Stimulated activated CD4-positive, alpha-beta T cell treated with anti-CD3 and anti-CD28 coated beads, TNF-alpha, amount 100 ng/mL, for 48 hours (primary cell): ENCODE measurements at places on chromosomes 12 and 14.

- DNase-seq: no peak
These were observed 97.1 kb downstream of the SLC38A6 start for GRCh38 chr14:61077951-61078720.

DNA sequence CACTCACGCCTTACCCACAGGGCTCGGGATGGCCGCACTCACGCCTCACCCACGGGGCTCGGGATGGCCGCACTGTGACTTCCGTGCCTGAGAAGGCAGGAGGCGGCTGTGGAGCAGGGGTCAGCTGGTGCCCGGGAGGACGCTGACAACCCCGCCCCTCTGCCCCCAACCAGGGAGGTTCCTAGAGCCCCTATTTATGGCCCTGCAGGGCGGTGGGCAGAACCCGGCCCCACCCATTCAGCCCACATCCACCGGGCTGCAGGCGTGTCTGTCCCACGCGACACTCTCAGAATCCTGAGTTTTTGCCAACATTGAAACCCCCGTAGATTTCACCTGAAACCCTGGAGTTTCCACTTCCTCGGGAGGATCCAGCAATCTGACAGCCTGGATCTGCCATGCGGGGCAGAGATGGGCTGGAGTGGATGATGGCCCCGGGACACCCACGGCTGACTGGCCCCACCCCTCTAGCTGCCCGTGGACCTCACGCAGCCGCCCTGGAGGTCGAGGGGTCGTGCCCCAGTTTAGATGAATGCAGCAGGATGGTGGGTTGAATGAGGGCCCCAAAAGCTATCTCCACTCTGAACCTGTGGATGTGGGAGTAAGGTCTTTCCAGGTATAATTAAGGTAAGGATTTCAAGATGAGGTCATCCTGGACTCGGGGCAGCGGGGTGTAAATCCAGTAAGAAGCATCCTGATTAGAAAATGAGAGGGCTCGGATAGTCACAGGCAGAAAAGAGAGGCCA, 20.4 kb downstream of the GALNT9 start:
- no peak for DNase-seq

DNA sequence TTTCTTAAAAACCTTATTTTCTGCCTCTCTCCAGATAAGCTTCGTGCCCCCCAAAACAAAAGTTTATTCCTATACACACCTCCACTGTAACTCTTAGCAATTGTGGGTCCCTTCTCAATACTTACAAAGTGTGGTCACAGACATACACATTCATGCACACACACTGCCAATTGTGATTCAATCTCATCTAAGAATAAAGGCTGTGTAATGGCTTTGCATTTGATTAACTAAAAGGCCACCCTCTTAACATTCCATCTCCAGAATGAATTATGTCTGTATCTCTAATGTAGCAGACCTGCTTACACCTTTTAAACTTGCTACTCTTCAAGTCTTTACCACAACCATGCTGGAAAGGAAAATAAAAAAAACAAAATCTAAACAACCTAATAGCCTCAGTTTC, 49.5 kb downstream of the MYF5 start:
- no peak for DNase-seq

DNA sequence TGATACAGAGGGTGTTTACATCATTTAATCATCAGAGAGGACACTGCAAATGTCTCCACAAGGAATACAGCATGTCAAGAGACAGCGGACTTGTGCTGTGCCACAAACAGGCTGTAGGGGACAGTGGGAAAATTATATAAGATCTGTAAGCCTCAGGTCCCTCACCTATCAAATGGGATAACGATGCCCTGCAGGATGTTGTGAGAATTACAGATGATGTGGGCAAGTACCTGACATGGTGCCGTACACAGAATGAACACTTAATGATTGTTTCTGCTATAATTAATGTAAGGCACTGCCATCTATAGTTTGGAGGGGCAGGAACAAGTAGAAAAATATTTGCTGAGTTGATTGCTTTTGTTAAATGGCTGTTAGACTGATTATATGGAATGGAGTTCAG, 81.9 kb upstream of the GTF2A1 start:
- DNase-seq: no peak

- no peak for DNase-seq
These were observed 348.5 kb upstream of the DDHD1 start for GRCh38 chr14:53501361-53502211.

- DNase-seq: no peak
These were observed 30.5 kb upstream of the SLC10A1 start for GRCh38 chr14:69827560-69827959.

DNA sequence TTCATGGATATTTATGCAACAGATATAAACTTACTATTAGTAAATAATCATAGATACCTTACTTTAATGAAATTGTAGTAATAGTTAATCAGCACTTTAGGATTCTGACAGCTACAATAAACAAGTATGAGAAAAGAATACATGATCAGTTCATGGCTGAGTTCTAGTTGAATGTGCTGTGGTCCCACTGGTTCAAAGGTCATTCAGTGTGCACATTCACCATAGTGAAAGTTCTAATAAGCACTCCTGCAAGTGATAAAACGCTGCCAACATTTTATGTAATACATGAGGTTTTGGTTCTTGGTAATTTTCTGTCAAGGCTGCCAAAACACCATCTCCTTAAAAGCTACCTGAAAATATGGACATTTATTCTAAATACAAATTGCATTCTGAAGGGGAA, 92.6 kb downstream of the NUMB start:
- no peak for DNase-seq

GRCh38 chr14:105034315-105035039, 13.6 kb upstream of the CDCA4 start:
- DNase-seq: no peak

DNA sequence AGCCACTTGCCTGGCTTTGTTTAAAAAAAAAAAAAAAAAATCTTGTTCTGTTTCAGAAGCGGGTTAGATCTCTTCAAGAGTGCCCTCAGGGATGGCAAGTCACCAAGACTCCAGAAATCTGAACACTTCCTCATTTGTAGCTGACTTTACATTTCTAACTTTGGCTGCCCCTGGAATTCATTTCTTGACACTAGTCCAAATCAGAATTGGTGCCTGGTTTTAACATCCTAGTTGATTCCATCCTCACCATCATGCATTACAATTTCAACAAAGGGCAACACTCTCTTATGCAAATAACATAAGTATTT, 295.5 kb downstream of the RMST start:
- no peak for DNase-seq

- no peak for DNase-seq
These were observed 128.9 kb downstream of the NUBPL start for GRCh38 chr14:31690056-31690455.

DNA sequence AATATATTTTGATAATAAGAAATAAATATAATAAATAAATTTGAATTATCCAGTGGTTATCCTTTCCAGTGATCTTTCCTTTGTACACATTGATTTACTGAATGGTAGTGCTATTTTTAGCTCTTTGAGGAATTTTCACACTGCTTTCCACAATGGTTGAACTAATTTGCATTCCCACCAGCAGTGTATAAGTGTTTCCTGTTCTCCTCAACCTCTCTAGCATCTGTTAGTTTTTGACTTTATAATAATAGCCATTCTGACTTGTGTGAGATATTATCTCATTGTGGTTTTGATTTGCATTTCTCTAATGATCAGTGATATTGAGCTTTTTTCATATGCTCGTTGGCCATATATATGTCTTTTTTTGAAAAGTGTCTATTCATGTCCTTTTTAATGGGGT, 333.7 kb downstream of the RAD51B start:
- no peak for DNase-seq

DNA sequence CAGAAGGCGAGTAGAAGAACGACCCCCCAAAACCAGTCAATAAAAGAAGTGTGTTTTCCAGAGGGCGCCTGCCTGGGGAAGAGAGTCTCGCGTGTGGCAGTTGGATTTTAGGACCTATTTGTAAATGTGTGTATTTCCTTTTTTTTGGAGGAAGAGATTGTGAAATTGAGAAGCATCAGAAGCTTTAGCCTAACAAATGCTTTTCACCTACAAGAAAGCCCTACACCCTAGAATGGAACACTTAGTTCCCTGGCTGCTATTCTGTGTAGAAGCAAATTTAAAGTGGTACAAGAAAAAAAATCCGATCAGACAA, 1.3 kb downstream of the RCOR1 start:
- no peak for DNase-seq

- DNase-seq: no peak
These were observed 33.5 kb downstream of the UNC79 start for GRCh38 chr14:93464271-93464670.

- no peak for DNase-seq
These were observed 436.3 kb downstream of the DPF3 start for GRCh38 chr14:72457641-72458040.

- no peak for DNase-seq
These were observed at the start of gene HAL for GRCh38 chr12:95996034-95996658. Gene HAL, minus strand, starts transcription at chr12:95996344. Its CDS starts 434 bp downstream, at chr12:95995910.

DNA sequence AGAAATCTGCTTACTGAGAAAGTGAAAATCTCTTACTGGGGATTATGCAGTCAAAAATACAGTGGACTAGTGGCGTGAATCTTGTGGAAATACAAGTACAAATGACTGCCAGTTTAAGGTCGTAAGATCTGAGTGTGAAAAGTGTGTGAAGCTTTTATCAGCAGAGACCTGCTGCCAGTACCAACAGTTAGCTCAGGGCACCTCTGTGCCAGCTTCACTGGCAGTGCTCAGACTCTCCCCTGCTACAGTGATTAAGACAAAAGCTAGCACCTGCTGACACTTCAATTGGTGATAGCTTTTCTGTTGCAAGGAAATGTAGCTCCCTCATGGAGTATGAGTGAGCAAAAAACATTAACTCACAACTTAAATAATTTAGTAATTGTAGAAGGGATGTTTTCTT, 185.1 kb downstream of the ANO6 start:
- no peak for DNase-seq

DNA sequence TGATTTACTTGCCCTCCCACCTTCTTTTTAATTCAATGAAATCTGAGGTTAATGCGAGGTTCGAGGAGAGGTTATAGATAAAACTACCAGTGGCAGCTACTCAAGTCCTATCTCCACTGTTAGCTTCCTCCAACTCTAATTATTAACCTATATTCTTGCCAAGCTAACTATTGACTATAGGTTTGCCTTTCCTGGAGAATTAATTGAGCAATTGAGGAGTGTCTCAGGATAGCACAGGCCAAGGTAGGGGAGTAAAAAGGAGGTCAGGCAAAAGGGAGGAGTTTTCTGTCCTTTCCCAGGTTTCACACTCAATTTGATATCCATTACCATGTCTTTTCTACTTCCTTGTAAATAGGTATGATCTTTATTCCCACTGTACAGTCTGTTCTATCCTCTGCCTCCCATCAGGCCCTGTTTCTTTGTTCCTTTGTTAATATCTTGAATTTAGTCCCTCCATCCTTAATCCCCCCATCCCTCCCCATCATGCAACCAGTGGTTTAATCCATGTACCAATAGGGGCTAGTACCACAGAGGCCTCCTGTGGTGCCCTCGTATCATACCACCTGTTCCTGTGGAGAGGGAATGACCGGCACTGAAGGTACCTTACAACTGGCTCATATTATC, 3.7 kb upstream of the SUOX start:
- no peak for DNase-seq

- no peak for DNase-seq
These were observed 287.5 kb upstream of the LMO3 start for GRCh38 chr12:16893426-16893825.

- DNase-seq: no peak
These were observed 11.0 kb downstream of the ZFC3H1 start for GRCh38 chr12:71652656-71653055.

DNA sequence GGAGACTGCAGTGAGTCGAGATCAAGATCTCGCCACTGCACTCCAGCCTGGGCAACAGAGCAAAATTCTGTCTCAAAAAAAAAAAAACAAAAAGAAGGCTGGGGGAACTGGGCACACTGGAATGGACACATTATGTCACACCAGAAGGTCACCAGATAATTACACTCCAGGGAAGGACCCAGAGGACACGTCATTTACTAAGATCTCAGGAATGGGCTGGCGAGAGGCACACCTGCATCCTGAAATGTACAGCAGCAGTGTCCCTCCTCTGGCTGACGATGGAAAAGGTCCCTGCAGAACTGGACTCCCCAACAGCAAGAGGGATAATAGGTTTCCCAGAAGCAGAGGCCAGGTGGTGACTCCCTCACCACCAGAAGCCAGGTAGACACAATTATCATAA, 243.5 kb downstream of the BCL11B start:
- no peak for DNase-seq

GRCh38 chr12:107557026-107557425, 128.6 kb upstream of the PWP1 start:
- DNase-seq: no peak

DNA sequence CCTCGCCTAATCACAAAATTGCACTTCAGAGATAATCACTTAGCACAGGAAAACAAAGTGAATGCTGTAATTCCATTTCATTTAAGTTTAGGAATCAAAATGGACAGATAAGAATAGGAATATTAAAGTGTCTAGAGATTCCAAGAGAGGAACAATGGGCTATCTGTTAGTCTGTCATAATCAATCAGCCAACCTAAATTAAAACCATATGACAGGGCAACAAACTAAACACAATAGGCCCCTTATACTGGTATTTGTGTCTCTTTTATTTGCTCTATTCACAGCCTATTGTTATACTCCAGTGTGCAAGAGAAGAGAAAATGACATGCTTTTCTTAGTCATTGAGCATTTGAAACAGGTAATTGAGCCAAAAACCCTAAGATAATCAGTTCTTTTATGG, 259.4 kb downstream of the PRKD1 start:
- no peak for DNase-seq

GRCh38 chr14:73097421-73097820, 38.9 kb upstream of the PSEN1 start:
- no peak for DNase-seq

GRCh38 chr14:91265404-91265803, 20.9 kb upstream of the GPR68 start:
- DNase-seq: no peak

DNA sequence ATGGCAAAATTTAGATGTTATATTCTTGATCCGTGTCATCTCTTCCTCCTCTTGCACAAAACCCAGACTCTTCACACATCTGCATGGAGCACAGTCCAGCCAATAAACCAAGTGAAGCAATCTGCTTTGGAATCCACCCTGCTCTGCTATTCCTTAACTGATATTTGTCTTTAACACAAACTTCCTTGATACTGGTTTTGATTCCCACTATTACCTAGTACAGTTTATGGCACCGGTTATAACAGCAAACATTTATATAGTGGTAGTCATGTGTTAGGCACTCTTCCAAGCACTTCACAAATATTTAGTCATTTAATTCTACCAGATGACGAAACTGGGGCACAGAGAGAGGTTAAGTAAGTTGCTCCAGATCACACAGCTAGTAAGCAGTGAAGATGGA, 12.5 kb downstream of the STYK1 start:
- no peak for DNase-seq

GRCh38 chr12:130686511-130686991, 29.5 kb downstream of the RIMBP2 start:
- DNase-seq: no peak
